Glutamatergic neuron (in vitro differentiated cells): ENCODE measurements at places on chromosomes 2 and 18.

GRCh38 chr2:6053743-6054142 lies 361.6 kb downstream of the SOX11 start:
- DNase-seq: no peak

- DNase-seq: no peak
Measured at GRCh38 chr2:183543222-183543621, 419.0 kb downstream of the NUP35 start.

DNA sequence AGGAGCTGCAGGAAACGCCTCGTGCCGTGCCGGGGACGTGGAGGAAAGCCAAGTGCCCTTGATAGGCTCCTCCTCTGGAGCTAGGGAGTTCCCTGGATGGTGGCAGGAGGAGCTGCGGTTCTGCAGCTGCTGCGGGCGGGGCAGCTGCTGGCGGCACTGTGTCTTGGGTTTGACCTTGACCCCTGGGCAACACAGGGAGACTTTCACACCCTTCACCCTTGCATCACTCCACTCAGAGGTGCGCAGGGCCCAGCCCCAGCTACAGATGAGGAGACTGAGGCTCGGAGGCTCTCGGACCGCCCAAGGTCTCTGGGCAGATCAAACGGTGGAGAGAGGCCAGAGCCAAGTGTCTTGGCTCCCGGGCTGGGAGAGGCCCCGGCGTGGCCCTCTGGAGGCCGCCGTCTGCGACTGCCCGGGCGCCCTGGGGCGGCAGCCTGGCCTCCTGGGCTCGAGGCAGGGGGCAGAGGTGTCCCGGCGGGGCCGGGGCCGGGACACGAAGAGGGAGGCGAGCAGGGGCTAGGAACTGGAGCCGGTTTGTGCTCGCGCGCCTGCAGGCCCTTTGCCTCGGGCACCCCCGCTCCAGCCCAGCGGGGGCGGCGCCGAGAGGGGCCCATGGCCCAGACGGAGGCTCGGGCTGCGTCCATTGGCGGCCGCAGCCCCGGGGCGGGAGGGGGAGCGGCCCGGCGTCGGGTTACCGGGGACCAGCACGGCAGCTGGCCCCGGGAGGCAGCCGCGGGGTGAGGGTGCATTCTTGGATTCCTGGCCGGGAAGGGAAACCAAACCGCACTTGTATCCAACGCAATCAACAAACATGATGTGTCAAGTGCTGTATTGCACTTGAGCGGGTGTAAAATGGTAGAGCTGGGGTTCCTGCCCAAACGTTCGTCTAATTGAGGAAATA lies 129.6 kb upstream of the SLC1A4 start:
- peak; percentile 49 for DNase-seq

GRCh38 chr18:28039078-28039477 lies 137.9 kb downstream of the CDH2 start:
- no peak for DNase-seq

DNA sequence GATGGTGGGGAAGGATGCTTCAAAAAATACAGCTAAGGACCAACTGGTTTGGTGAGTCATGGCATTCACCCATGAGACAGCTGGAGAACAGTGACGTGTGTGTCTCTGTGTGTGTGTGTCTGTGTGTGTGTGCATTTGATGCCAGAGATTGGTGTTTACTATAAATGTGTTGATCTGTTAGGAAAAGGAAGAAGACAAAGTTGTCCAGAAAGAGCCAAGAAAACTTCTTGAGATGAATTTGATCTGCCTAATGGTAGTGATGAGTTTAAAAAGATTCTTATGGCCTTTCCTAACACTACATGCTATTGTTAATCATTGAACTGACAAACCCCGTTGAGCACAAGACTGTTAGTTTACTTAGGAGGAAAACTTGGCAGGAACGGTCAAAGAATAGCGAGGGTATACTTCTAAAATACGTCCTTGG lies 36.4 kb upstream of the IL1R1 start:
- no peak for DNase-seq

DNA sequence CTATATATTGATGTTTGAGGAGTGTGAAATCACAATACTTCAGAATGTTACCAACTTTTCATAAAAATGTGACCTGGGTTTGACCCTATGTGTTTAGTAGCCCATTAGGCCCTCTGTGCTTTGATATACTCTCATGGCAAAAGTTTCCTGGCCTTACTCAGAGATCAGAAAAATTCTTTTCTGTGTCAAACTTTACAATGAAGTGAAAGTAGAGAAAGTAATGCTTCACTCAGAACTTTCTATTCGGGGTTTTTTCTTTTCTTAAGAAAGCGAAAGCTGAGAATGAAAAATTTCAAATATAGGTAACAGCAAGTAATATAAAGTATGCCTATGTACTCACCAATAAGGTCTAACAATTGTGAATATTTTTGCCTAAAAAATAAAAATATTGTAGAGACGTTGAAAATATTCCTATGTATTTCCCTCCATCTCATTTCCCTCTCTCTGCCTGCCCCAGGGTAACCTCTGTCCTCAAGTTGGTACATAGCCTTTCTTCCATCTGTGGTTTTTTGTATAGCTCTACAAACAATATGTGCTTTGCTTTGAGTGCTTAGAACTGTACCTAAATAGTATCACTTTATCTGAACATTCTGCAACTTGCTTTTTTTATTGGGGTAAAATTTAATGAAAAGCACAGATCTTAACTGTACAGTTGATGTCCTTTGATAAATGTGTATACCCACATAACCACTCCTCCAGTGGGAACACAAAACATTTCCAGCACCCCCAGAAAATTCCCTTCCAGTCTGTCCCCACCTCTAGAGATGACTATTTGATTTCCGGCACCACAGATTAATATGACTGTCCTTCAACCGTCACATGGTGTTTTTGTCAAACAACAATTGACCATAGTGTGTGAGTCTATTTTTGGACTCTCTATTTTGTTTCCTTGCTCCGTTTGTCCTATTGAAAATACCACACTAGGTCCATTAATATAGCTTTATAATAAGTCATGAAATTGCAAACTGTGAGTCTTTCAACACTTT lies 10.3 kb upstream of the ACKR3 start:
- no peak for DNase-seq

GRCh38 chr2:220743203-220743602 lies 828.9 kb downstream of the EPHA4 start:
- no peak for DNase-seq

- DNase-seq: no peak
Measured at GRCh38 chr2:28343184-28343942, 49.3 kb upstream of the FOSL2 start.

DNA sequence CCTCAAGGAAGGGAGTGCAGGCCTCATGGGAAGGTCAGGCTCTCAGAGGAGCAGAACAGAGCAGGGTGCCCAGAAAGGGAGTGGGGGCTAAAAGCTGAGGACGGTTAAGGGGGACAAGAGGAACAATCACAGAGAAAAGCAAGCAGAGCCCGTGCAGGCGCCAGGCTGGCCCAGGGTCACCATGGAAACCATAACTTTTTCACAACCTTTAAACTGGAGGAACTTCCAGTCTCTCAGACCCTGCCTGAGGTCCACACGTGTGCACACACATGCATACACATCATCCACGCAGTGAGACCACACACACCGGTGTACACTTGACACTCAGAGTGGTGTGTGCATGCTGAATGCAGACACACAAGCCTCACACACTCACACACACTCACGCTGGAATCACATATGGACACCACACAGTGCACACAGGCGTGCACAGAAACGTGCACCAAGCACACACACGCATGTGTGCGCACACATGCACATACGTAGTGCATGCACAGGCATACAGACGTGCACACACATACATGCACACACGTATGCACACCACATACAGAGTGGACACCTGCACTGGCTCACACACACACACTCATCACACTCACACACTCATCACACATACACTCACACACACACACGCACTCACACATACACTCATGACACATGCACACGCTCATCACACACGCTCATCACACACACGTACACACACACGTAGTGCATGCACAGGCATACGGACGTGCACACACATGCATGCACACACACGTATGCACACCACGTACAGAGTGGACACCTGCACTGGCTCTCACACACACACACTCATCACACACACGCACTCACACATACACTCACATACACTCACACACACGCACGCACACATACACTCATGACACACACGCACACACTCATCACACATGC lies 37.2 kb upstream of the SNED1 start:
- DNase-seq: no peak

DNA sequence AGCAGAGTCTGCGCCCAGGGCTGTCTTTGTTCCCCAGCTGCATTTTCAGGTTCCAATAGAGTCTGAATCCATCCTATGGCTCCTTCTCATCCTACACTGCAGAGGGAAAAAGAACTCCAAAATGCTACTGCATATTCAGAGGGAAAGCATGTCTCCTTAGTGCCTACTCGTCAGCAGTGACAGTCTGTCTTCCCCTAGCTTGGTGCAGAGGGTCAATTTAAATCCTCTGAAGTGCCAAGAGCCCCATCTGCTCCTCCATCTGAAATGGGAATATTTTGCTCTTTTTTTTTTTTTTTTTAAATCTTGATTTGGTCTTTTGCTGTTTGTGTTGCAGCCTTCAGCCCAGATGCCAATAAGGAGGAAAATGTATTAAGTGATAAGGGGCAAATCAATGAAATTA lies 199.3 kb downstream of the RNF144A start:
- no peak for DNase-seq

DNA sequence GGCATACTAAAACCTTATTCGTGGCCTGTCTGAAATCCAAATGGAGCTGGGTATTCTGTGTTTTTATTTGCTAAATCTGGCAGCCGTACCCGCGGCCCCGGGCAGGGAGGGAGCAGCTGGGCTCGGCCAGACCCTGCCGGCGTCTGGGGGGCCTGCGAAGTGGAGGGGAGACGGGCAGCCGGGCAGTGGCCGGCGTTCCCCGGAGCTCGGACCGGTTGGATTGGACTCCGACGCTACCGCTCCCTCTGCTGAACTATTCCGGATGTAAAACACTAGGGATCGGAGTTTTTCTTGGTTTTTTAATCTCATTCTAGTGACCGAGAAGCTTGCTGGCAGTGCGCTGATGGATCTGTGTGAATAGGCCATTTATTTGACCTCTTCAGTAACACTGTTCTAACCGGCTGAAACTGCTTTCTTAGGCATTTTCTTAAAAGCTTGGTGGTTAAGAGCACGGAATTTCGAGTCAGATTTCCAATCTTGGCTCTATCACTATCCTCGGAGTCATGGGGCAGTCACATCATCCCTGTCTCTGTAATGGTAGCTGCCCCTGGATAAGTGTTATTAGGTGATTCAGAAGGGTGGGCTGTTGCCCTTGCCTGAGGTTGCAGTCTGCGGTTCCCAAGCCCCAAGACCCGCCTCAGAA lies 694 bp downstream of the UNC50 start:
- DNase-seq: peak; percentile 43

DNA sequence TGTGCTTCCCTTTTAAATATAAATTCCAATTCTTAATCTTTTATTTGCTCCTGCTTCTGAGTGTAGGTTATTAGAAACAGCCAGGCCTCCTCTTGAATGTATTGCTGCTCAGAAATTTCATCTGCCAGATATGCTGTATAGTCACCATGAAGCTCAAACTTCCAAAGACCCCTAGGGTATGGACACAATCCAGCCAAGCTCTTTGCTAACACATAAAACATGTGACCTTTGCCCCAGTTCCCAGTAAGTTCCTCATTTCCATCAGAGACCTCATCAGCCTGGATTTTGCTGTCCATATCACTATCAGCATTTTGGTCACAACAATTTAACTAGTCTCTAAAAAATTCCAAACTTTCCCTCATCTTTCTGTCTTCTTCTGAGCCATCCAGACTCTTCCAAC lies 75.2 kb downstream of the MAP2 start:
- DNase-seq: no peak

- no peak for DNase-seq
Measured at GRCh38 chr2:197708331-197708730, 3.2 kb downstream of the MARS2 start.

- no peak for DNase-seq
Measured at GRCh38 chr18:11760498-11761167, 71.6 kb downstream of the GNAL start.

DNA sequence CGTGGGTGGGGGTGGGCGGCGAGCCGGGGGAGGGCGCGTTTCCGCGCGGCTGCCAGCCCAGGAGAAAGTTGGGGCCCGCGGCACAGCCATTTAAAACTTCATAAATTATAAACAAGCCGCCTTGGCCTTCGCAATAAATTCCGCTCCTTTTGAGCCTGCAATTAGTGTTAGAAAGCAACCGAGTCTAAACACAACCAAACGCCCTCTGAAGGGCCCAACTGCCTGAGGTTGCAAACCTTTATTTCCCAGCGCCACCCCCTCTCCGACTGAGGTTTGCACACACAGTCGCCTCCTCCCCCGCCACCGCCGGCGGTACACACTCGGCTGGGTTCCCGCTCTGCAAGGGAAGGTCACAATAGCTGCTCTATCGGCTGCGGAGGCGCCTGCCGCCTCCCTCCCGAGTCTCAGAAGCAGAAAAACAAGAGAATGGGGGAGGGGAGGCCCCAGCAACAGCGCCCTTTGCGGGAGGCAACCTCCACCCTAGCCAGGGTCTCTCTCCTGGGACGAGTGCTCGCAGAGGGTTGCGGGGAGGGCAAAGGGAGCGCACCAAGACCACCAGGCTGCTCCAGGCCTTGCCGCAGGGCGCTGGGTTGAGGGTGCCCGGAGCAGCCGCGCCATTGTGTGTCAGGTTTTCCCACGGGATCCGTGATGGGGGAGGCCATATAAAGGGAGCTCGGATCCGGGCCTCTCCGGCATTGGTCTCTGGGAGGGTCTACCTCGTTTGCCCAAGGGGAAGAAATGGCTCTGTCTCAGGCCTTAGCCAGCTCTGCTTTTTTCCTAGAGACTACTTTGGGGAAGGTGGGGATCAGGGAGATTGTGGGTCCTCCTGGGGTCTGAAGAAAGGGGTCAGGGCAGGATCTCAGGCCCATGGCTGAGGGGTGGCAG lies 13.4 kb upstream of the HOXD1 start:
- DNase-seq: peak; percentile 67

DNA sequence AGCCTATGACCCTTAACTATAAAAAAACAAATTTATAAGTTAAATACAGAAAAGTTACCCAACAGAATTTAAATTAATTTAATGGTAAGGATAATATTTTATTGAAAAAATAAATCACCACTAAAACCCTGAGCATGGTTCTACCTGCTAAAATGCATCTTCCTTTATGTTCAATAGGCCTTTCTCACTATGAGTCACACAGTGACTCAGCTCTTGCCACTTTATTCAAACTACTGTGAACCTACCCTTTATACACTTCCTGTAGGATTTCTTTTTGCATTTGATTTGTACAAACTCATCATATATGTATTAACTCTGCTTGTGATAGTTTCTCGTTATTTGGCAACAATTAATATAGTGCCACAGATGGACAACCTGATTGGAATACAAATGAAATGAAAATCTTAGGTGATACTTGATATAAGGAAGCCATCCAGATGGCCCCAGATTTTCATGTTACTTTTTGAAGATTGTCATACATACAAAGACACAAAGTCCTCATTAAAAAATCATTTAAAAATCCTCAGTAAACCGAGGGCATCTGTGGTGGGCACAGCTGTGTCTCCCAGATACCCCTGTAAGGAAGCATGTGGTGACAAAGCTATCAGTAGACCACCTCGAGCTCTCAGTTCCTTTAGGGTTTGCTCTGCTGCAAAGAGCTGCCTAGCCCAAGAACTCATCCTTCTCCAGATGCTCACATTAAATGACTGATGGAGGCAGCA lies 55.2 kb upstream of the COBLL1 start:
- DNase-seq: no peak

- no peak for DNase-seq
Measured at GRCh38 chr2:231270221-231271114, 72.0 kb downstream of the ARMC9 start.
